ENCODE measurements at places on chromosomes 3 and 15.

DNA sequence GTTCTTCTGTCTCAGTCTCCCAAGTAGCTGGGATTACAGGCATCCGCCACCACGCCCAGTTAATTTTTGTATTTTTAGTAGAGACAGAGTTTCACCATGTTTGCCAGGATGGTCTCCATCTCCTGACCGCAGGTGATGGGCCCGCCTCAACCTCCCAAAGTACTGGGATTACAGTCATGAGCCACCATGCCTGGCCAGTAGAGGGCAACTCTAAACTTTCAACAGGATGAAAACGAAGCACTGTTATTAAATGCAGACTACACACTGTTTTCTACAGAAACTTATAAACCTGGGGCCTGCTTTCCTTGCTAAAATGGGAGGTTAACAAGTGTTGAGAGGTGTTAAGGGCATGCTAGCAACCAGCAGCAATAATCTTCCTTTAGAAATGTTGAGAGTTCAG, 7.6 kb downstream of the ARPC4 start:
- no peak for DNase-seq

DNA sequence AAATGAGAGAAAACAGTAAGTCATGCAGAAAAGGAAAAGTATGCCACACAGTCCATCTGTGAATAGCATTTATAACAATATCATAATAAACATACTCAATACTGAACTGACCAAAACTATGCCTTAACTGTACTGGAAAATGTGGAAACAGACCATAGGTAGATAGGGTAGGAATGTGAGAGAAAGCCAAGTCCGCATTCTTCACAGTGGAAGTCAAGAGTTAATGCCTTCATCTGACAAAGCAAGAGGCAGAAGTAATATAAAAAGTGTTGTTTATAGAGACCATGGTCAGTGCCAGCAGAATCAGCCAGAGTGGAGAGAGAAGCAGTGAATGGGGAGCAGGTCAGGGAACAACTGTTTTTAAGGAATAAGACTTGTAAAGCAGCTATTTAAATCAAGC, 52.3 kb downstream of the KBTBD12 start:
- DNase-seq = no peak

DNA sequence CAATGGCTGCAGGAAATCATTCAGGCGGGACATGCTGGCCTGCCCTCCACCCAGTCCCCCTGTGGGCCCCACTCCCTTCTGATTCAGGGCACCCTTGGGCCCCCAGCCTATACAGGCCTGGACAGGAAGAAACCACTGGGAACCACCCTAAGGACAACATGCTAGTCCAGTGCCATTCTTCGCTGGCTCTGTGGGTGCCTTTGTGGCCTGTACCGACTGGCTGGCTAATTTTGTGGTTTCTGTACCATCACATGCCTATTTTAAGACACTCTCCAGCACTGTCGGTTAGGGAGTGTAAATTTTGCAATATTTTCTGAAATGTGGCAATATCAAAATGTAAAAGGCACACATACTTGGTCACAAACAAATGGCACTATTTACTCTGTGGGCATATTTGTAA, 61.4 kb upstream of the POLG start:
- no peak for DNase-seq

DNA sequence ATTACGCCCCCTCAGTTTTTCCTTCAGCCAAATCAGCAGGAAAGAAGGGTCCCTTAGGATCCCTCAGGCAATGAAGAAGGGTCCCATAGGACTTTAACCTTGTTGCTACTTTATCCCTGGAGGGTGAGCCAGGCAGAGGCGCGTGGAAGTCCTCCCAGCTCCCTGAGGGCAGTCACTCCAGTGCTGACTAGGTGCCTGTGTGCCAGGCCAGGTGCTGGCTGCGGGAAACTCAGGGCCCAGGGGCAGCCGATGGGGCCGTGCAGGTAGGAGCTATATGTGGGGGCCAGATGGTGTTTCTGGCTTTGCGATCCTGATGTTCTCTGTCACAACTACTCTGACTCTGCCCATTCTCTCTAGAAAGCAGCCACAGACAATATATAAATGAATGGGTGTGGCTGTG, 42.8 kb upstream of the IQSEC1 start:
- peak; percentile 5 for DNase-seq

GRCh38 chr3:58333206-58334012, 717 bp downstream of the PXK start:
- DNase-seq = peak; percentile 54

GRCh38 chr3:23876923-23877322, 39.9 kb downstream of the NKIRAS1 start:
- no peak for DNase-seq

DNA sequence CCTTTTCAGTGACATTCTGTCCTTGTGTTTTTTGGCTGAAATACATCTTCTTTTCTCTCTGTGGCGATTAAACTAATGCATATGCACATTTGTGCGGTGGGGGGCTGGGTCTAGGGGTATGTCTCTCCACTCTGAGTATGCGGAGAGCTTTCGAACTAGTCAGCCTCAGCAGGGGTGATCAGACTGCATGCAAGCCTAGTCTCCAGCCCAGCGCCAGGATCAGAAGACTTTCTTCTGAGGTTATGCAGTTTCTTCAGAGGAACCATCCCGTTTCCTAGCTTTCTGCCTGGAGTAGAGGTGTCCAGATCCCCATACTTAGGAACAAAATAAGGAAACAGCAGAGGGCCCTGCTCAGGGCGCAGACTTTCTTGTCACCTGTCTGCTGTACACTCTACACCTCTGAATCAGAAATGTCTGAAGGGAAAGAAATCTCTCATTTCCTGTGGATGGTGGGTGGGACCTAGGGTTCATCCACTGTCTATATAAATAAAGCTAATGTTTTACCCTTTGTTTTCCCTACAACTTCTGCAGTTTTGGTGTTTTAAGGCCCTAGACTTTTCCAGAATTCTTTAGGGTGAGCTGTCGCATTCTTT, 230.4 kb downstream of the ABHD5 start:
- no peak for DNase-seq

GRCh38 chr15:98770984-98771383, 122.6 kb downstream of the IGF1R start:
- DNase-seq = no peak

DNA sequence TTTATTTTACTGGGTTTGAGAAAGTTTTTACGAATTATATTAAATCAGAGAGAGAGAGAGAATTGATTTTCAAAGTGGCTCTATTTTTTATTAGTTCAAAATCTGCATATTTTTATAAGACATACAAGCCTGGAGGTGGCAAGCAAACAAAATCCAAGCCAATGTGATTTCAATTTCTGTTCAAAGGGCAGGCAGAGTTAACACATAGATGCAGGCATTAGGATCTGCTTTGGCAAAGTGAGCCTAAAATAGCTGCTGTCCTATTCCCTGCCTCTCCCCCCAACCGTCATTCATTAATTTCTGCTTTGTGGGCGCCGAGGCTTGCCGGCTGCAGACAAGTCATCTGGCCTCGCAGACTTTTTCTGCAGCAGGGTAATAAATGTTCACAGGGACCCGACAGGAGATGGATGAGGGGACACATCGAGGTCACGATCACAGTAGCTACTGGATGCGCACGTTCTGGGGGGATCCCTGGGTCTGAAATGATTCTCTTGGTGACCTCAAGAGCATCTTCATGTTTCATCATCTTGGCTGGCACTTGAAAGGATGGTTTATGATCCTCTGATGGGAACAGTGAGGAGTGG, 123.9 kb upstream of the SLC6A11 start:
- no peak for DNase-seq

DNA sequence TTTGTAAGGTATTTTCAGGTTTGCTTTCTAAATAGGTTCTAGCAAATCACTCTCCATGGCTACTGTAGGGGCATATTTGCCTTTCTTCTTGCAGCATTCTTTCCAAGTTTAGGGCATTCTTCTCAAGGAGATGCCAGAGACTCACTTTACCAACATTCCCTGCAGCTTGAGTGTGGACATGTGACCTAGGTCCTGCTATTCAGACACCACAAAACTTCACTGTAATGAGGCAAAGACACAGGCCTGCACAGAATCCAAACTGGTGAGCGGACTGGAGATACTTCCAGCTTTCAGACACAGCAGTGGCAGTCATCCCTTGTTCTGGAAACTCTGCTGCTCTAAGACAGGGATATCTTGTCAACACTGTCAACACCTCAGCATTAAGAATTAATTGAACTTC, 146.4 kb upstream of the PFN2 start:
- DNase-seq = no peak

GRCh38 chr3:132343018-132343612, 25.9 kb downstream of the ACP3 start:
- DNase-seq = peak; percentile 42

DNA sequence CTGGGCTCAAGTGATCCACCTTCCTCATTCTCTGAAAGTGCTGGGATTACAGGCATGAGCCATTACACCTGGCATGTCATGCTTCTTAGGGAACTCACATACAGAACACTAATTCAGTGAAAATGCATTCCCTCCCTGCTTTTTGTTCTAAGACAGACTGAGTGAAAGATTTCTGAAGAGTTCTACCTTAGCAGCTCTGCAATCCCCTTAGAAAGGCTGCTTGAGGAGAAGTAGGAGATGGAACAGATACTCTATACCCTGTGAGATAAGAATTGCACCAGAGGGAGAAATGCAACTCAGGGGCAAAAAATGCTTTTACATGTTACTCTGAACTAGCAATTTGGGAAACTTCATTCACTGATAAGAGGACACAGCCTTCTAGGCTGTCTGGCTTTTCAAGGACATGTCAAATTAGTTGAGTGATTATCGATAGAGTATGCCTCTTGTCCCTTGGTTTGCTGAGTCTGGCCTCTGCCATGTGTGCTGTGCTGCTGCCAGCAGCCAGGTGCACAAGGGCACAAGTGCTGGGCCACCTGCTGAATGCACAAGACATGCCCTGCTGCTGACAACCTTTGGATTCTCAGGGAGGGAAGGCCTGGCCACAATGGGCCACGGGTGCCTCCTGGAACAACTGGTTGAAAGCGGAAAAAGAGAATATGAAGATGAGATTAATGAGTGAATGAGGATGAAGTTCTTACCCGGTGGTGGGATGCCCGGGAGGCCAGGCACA, 17.8 kb downstream of the UQCC5 start:
- no peak for DNase-seq

- no peak for DNase-seq
Measured at GRCh38 chr15:83858820-83859505, 205.0 kb downstream of the ADAMTSL3 start.

DNA sequence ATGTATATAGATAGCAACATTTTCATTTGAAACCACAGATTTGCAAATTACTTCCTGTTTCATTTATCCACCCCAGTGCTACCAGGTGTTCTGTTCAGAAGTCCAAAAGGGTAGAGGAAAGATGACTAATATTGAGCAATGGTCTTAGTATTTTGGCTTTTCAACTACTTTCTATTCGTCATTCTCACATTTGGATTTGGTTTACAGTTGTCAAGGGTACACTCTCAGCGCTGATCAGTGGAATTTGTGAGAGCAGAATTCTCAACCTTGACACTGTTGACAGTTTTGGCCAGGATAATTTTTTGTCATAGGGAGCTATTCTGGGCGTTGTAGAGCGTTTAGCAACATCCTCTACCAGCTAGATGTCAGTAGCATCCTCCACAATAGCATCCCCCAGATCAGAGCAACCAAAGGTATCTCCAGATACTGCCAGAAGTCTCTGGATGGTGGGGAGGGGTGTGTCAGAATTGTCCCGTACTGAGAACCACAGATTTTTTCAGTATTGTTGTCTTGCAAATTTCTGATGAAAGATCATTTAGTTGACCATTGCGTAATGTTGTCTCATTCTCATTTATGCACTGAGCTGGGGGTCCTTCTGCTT, 4.2 kb downstream of the HMCES start:
- no peak for DNase-seq

- DNase-seq = no peak
Measured at GRCh38 chr3:42582474-42583070, 805 bp upstream of the SEC22C start.

- no peak for DNase-seq
Measured at GRCh38 chr3:25056036-25056755, 371.9 kb upstream of the RARB start.

GRCh38 chr3:120506828-120507774, 56.3 kb upstream of the FSTL1 start:
- no peak for DNase-seq

DNA sequence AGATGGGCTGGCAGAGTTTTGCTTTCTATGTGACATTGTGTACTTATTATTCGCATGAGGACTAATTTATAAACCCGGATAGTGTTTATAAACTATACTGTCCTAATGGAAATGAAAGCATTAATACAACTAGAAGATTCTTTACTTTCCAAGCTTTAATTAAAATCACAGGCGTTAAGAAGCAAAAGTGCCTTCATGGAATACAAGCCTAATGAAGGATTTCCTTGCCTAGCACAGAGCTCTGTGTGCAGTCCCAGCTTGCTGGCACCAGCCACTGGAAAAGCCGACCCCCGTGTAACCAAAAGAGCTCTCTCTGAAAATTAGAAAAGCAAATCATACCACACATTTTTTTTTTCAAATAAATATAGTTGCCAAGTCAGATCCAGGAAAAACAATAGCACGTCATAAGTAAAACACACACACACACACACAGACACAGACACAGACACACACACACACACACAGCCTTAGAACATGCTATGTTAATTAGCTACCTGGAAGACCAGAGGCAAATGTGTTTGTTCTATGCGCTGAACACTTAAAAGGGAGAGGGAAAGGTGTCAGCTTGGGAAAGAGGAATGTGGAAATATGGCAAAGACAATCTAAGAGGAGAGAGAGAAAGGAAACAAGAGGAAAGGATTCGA, 1084.2 kb downstream of the TUSC7 start:
- no peak for DNase-seq

GRCh38 chr3:4474683-4475490, 7.8 kb upstream of the SUMF1 start:
- DNase-seq = no peak

DNA sequence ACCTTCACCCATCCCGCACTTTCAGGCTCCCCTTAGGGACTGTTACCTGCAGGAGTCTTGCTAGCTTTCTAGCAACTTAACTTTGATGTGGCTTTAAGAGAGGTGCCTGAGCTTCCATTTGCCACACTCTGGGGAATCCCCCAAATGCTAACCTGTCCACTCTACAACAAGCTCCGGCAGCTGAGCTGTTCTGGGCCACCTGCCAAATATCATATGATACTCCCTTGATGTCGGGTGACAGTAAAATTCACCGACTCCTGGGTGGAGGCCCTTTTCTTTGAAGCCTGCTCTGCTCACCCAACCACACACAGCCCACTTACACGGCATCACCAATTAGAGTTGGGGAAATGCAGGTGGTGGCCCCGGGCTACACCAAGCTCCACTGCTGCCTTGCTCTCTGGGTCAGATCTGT, 38.0 kb upstream of the XCR1 start:
- DNase-seq = peak; percentile 85

GRCh38 chr3:152405915-152406802, 137.4 kb downstream of the MBNL1 start:
- no peak for DNase-seq
